ENCODE measurements at places on chromosomes 1 and 21.

- DNase-seq, result peak; percentile 71
Measured at GRCh38 chr1:41856944-41857285, 61.8 kb downstream of the HIVEP3 start.

GRCh38 chr1:181676269-181676668 lies 193.0 kb downstream of the CACNA1E start:
- DNase-seq, result no peak

- DNase-seq, result peak; percentile 34
Measured at GRCh38 chr1:59186656-59187055, 110.2 kb upstream of the FGGY start.

DNA sequence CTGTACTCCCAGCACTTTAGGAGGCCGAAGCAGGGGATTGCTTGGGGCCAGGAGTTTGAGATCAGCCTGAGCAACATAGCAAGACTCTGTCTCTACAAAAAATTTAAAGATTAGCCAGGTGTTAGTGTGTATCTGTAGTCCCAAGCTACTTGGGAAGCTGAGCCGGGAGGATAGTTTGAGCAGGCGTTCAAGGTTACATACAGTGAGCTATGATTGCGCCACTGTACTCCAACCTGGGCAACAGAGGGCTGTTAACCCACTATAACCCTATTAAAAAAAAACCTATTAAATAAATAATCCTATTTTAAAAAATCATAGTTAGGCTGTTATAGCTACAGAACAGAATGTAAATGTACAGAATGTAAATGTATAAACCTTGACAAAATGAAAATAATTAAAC lies 2.2 kb downstream of the MIS18A start:
- DNase-seq, result no peak

DNA sequence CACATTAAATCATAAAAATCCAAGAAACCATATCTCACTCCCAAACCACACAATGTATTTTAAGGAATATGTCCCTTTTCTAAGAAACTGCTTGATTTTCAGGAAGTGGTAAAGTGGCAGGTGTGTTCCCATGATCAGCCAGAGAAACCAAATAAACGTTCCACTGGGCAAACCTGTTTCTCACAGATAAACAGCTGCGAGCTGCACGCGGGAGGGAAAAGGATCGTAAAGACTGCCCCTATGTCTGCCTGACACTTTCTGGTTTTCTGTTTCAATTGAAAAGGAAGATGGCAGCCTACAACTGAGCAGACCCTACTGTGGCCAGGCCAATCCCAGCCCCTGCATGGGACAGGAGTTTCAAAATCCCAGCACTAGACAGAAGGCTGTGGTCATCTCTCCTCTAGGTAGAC lies 36.6 kb downstream of the HIVEP3 start:
- DNase-seq, result no peak

GRCh38 chr1:33121728-33122127 lies 40.8 kb downstream of the AZIN2 start:
- DNase-seq, result no peak

DNA sequence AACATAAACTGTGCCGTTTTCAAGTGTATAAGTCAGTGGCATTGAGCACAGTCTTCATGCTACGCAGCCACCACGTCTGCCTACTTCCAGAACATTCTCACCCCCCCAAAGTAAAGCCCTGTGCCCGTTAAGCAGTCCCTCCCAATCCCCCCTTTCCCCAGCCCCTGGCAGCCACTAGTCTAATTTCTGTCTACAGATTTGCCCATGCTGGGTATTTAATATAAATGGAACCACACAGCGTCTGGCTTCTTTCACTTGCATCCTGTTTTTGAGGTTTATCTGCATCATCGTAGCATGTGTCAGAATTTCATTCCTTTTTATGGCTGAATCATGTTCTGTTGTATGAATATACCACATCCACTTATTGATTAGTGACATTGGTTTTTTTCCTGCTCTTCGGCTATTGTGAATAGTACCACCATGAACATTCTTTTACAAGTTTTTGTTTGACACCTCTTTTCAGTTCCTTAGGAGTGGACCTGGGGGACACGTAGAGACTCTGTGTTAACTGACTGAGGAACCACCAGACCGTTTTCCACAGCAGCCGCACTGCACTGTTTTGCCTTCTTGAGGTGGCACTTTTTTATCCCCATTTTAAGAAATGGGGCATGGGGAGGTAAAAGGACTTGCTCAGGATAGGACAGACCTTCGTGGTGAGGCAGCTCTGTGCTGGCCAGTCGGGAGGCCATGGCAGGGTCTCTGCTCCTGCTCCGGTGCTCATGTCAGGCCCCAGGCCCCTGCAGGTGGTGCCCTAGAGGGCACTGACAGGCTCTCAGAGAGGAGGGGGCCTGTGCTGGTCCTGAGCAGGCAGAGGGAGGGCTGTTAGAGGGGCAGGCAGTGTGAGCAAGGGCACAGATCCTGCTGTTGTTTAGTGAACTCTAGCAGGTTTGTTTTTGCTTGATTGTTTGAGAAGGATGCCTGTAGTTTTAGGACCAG lies 123.8 kb downstream of the PCBP3 start:
- no peak for DNase-seq

DNA sequence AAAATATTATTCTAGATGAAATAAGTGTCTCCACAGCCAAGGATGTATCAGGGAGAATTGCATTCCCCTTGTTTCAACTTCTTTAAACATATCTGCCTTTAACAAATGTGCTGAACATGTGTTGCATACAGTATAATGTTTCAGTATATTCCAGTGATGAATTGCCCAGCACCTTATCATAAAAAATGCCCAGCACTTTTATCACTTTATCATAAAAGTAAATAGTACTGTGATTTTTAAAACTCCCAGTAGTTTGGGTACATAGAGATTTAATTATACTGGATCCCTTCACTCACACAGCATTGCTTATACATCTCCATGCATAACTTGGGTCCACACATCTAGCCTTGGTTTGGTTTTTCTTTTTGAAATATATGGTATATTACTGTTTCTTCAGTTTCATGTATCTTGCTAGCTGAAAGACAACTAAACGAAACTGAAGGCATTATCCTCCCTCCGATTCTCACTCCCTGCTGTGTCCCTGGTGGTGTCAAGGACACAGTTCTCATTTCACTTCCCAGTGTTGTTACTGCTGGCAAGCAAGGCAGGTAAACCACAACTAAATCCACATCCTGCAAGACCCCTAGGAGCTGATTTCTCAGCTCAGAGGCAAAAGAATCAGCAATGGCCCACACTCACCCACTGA lies 118.2 kb upstream of the SLC44A3 start:
- no peak for DNase-seq

- DNase-seq, result no peak
Measured at GRCh38 chr1:61647142-61647541, 77.8 kb downstream of the TM2D1 start.

DNA sequence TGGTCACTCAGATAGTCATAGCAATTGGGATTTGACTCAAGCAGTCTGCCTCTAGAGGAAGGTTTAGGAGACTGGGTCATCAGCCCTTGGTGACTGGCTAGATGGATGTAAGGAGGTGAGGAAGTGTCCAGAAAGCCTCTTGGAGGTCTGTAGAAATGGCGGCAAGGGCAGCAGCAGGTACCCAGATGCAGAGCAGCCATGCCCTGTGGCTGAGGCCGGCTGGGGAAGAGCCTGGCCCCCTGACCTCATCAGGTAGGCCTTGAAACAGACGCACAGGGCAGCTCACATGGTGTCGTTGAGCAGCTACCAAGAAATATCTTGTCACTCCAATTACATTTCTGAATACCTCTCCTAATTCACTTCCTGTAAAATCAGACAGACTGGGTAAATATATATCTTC lies 98.2 kb downstream of the DMRTB1 start:
- DNase-seq, result no peak

DNA sequence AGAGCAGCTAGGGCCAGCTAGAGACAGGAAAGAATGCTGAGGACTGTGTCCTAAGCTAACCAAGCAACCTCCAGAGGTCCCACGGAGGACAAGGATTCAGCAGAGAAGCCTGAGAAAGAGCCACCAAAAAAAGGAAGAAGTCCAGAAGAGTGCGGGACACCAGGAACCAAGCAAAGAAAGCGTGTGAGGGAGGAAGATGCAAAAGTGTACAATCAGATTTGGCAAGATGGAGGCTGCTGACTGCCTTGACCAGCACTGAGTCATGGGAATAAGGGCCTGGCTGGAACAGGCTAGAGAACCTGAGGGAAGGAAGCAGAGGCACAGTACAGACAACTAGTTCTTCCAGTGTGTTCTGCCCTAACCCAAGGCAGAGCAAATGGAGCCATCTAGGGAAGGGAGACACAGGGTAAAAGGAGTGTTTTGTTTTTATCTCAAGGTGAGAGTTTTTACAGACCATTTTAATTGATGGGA lies 18.5 kb downstream of the TP53BP2 start:
- DNase-seq, result no peak

DNA sequence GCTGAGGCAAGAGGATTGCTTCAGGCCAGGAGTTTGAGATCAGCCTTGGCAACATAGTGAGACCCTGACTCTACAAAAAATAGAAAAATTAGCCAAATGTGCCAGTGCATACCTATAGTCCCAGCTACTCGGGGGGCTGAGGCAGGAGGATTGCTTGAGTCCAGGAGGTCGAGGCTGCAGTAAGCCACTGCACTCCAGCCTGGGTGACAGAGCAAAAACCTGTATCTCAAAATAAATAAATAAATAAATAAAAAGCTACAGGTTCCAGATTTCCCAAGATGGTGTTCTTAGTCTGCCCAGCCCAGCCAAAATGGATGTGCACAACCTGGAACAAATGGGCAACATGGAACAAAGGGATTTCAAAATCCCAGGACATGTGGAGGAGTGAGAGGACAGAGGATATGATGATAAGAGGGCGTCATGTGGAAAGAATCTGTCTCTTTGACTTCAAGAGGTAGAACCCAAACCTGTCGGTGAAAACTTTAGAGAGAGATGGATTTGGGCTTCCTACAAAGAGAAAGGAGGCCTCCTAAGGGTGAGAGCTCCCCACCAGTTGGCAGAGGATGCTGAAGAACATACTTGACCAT lies 3.2 kb downstream of the EDARADD start:
- DNase-seq, result no peak

All from brain pericyte (primary cell).